ENCODE measurements at places on chromosomes 3 and 15. TPM values are rescaled to one million over a fixed set of nuclear protein-coding genes. Genes with fewer than 3 reads are reported as not detected.

DNA sequence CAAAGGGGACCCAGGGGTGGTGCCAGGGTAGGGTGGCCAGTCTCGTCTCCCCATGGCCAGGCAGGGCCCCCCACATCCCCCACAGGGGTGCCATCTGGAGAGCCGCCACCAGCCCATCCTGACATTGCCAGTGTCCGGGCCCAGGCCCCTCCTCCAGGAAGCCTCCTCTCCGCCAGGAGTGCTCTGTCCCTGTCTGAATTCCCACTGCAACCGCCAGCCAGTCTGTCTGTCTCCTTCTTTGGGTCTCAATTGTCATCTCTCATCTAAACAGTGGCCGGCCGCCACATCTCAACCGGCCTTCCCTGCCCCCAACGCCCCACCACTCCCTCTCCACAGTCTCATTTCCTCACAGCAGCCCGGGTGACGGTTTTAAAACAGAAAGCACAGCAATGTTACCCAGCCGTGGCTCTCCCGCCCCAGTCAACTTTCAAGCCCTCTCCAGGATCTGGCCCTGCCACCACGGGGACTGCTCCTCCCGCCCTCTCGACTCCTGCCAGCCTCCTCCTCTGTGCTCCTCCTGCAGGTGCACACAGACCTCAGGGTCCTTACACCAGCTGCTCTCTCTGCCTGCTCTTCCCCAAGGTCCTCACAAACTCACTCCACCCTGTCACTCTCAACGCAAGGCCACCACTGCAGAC is 57.0 kb downstream of the IQSEC1 start:
- peak; percentile 93 for DNase-seq

DNA sequence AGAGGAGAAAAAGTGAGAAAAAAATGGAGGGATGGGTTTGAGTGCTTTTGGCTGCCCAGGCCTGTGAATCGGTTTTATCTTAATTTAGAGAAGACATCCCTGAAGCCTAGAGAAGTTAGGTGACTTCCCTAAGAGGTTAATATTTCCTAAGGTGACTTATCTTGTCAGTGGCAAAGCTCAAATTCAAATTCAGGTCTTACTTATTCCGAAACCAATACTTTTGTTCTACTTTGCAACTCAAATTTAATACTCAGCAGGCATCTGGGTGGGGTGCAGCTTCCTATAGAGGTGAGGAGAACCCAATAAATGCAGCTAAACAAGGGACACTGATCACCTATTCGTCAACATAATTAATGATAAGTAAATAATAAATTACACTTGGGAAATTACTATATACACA is 54.9 kb upstream of the MYRIP start:
- DNase-seq: no peak

GRCh38 chr15:36622197-36622795 is 42.9 kb downstream of the CDIN1 start:
- DNase-seq: no peak

DNA sequence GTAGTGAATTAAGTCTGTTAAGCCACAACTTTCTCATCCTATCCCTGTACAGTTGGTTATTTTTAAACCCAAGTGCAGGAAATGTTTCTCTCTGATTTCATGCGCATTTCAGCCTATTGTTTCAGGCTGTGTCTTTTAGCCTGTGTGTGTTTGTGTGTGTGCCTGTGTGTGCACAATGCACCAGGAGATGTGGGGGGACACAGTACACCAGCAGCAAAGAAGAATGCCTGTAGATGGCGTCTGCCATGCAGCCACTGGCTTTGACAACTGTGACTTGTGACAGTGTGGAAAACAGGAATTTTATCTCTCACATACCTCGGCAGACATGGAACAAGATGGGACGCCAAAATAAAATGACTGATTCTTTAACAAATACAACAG is 43.6 kb upstream of the PLXNA1 start:
- DNase-seq: peak; percentile 24

GRCh38 chr15:68328443-68328842 is 50.9 kb downstream of the FEM1B start:
- no peak for DNase-seq

DNA sequence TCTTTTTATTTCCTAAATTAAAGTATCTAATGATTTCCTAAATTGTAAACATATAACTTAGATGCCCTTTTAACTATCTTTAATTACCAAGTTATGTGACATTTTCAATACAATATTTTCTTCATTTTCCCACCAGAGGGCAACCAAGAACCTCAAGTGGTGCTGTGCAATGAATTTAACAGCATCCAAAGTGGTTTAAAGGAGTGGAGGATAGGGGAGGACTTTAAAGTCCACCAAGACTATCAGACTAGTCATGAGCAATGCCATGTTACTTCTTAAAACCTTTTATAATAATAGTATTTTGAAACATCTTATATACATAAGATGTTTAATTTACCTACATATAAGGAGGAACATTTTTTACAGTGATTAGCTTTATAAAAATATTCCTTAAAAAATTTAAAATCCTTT is 74.4 kb downstream of the DLG1 start:
- no peak for DNase-seq

DNA sequence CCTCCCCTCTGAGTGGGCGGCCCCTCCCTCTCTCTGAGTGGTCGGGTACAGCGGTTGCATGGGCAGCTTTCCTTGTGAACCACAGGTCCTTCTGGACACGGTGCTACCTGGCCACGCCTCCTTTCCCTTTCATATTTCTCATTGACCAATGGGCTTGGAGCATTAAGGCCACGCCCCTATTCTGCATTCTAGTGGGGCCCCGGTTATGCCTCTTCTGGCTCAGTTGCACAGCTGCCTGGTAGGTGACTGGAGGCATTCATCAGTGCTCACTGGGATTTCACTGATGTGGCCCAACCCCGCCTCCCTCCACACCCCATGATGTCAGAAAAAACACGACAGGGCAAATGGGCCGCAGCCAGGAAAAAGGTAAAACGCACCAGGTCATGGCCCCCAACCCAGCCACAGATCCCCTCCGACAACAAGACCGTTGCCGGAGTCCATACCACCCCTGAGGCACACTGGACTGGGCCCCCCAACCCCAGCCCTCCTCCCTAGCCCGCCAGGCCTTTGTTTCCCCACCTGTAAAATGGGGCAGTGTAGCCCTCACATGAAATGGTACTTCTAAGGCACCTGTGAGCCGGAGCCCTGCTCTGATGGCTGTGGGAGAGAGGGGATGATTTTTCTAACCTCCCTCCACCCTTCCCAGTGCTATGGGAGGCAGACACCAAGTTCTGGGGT is 26.3 kb downstream of the NGRN start:
- DNase-seq: no peak

GRCh38 chr3:188685789-188686188 is 486.0 kb upstream of the TPRG1 start:
- no peak for DNase-seq

GRCh38 chr15:56244811-56245576 is 1.3 kb upstream of the RFX7 start:
- DNase-seq: peak; percentile 85

DNA sequence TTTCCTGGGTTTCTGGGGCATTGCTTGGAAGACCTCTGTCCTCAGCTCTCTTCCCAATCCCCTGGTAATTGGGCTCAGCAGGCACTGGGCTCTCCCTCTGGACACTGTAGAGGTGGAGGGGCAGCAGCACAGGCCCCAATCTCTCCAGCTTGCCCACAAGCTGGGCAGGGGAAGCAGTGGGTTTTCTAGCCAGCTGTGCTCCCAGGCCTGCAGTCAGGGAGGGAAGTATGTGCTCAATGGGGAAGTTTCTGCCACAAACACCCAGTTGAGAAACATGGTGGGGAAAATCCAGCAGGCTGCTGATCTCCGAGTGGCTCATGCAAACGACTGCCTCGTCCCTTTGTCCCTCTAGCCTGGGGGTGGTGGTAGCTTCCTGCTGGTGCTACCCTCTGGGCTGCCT is 12.8 kb upstream of the RFT1 start:
- peak; percentile 85 for DNase-seq

DNA sequence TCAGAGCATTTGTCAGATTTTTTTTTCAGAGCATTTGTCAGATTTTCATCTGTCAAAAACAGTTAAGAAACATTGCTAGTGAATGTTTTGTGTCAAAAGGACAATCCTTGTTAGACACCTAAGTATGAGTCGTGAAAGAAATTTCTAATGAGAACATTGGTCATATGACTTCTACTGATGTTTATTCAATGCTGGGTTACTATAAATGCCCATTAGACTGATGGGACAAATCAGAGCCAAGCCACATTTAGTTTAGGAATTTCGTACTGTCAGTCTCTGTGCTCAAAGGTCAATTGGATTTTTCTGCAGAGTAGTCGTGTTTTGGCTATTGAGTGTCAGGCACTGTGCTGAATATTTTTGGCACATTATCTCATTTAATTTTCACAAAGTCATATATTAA is 31.6 kb downstream of the TSC22D2 start:
- no peak for DNase-seq

- no peak for DNase-seq
Observed at GRCh38 chr15:47300596-47300995, 416.7 kb upstream of the SEMA6D start.

- DNase-seq: no peak
Observed at GRCh38 chr3:139443186-139443585, 33.1 kb downstream of the RBP2 start.

GRCh38 chr3:109089265-109089664 is 28.7 kb downstream of the MORC1 start:
- DNase-seq: no peak

DNA sequence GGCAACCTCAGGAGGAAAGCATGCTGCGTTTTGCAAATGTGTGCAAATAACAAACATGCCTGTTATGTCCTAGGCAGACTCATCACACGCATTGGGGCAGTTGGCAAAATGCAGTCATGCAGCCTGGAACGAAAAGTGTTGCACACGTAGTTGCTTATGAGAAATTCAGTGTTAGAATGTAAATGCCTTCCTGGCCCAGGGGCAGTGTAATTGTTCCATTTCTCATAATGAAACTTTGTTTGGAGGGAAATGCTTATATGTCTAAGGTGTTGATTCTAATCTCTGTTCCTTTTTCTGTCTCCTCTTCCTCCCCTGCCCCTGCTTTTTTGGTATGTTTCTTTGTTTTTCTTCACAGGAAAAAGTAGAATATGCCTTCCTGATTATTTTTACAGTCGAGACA is 156.0 kb downstream of the CACNA1D start:
- DNase-seq: no peak

DNA sequence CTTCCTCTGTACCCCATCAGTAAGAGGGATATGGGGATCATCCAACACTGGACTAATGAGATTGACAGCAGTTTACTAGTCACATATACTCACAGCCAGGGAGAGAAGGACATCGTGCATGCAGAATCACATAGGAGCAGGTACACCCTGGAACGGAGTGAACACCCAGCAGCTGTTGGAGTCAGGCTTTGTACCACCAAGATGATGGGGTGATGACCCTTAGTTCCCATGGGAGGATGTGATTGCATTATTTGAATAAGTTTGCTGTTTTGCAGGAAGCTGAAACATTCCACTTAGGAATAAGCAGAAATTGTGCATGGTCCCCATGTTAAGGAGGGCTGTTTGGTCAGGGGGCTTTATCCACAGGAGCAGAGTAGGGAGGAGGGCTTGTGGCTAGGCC is 482.7 kb upstream of the PDZRN3 start:
- no peak for DNase-seq

- no peak for DNase-seq
Observed at GRCh38 chr3:151346292-151346691, 16.9 kb upstream of the P2RY13 start.

GRCh38 chr15:98873441-98874218 is 134.0 kb downstream of the PGPEP1L start:
- peak; percentile 79 for DNase-seq

GRCh38 chr15:50049871-50050270 is 69.2 kb downstream of the ATP8B4 start:
- no peak for DNase-seq

DNA sequence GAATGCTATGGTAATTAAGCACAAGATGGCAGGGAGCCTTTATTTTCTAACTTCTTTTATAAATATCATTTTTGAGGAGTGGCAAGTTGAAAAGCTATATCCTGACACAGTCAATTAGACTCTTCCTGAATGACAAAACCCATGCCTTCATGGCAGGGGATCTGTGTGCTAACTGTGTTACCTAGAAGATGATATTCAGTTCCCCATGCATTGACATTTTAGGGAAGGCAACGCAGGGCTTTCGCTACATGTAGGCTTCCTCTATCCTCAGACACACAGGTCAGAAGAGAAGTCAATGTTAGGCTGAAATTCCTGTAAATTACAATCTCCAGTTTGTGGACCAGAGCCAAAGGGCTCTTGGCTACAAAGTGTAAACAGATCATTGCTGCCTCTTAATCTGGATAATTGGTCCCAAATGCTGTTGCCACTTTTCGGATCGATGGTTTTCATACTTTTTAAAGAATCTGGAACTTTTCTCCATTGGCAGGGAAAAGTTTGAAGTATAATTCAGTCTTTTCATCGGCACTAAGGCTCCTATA is 22.6 kb upstream of the NR2F2 start:
- no peak for DNase-seq

GRCh38 chr3:175179055-175179454 is 319.9 kb downstream of the NAALADL2 start:
- no peak for DNase-seq

Gene BFSP2
- 15.9 TPM for polyA plus RNA-seq

Gene EID1
- polyA plus RNA-seq: 107 TPM

Gene RLBP1
- not detected for polyA plus RNA-seq

Gene CSTA
- polyA plus RNA-seq: 20.1 TPM

Gene FGF7
- 1.5 TPM for polyA plus RNA-seq

Gene HIGD2B
- not detected for polyA plus RNA-seq

Gene SNTN
- not detected for polyA plus RNA-seq

Gene ANKRD63
- not detected for polyA plus RNA-seq

Measured in spleen (tissue), 13 donors.